ENCODE measurements at places on chromosomes 13 and 19. TPM values are rescaled to one million over a fixed set of nuclear protein-coding genes. Genes with fewer than 3 reads are reported as not detected.

The HCST gene
- total RNA-seq: 9.4 TPM

The MVB12A gene
- 22.9 TPM for total RNA-seq

DNA sequence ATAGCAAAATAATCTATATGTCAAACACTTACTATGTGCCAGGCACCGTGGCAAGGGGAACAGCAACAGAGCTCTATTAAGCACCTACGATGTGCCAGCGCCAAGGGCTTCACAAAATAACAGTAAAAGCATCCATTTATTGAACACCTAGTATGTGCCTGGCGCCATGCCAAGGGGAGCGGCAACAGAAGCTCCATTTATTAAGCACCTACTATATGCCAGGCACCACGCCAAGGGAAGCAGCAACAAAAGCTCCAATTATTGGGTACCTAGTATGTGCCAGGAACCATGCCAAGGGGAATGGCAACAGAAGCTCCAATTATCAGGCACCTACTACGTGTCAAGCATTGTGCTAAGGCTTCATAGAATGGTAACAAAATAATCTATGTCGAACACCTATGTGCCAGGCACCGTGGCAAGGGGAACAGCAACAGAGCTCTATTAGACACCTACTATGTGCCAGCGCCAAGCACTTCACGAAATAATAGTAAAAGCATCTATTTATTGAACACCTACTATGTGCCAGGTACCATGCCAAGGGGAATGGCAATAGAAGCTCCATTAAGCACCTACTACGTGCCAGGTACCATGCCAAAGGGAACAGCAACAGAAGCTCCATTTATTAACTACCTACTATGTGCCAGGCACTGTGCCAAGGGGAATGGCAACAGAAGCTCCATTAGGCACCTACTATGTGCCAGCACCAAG is 107.7 kb downstream of the PTPRS start:
- DNase-seq: no peak

DNA sequence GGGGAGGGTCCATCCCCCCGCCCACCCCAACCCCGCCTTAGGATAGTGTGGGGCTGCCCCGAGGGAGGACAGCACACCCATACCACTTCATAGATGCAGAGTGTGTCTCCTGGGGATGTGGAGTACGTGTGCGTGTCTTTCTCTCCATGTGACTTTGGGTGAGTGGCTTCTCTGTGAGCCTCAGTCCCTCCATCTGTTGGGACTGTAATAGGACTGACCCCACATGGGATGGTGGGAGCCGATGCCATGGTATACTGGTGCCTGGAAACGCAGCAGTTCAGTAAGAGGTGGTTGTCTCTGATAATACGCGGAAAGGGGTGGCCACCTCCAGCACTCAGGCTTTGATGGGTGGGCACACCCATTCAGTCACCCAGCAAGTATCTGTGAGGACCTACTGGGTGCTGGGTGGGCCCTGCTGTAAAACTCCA is 816 bp upstream of the PRKD2 start:
- no peak for DNase-seq

DNA sequence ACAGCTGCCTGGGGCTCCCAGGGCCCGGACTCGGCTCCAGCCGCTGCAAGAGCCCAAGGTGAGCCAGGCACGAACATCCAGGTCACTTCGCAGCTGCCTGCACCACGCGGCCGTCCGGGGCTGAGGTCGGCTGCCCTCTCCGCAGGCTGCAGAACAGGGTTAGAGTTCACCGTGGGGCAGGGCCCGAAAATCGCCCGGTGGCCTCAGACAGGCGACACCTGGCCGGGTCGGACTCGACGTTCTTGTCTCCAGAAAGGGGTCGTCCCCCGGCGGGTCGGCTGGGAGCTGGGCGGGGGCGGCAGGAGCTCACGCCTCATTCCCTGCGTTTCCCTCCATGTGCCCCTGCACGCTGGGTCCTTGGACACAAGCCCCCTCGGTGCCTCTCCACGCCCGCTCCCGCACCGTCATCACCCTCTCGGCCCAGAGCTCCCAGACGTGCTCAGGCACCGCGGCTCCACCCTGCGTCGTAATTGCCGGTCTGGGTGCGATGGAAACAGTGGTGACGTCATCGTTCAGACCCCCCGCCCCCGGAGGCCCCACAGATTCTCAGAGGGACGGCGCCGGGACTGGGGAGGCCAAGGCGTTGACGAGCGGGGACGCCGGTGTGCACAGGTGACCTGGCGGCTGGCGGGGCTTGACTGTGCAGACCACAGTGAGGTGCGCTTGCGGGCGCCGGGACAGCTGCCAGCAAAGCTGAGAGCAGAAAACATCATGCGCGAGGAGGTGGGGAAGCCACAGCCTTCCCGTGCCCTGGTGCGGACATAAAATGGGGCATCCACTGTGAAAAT is 4.0 kb upstream of the GRIN3B start:
- DNase-seq: peak; percentile 75
